CD4-positive, alpha-beta memory T cell (primary cell): ENCODE measurements at places on chromosomes 5 and 9.

DNA sequence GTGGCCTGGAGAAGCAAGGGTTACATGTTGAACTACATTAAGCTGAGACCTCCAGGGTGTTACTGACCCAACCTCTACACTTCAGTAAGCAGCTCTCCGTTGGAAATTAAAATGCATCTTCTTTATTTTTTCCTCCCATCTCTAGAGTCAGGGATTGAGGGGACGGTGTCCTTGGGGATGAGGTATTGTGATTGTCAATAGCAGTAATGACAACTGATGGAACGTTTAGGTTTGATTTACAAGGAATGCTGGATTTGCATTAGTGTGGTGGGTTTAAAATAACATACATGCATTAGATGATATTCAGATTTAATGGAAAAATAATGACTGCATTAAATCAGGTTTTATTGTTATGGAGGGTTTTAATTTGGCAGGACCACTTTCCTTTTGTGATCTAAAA lies 82.9 kb upstream of the NTRK2 start:
- DNase-seq: no peak

DNA sequence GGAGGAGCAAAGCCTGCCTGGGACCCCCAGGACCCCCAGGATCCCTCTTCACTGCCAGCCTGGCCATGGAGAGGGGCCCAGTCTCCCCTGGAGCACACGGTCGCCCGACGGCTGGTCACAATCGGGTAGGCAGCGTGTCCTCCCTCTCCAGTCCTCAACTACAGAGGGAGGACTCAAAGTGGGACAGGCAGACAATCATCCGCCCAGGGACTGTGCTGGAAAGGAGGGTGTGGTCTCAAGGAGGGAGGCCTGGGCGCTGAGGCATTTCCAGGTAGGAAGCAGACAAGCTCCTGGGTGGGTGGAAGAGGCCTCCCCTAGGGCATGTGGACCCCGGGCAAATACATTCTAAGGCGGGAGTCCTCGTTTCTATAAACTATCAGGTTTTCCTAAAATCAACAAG lies 93.2 kb upstream of the ADAMTS2 start:
- no peak for DNase-seq

DNA sequence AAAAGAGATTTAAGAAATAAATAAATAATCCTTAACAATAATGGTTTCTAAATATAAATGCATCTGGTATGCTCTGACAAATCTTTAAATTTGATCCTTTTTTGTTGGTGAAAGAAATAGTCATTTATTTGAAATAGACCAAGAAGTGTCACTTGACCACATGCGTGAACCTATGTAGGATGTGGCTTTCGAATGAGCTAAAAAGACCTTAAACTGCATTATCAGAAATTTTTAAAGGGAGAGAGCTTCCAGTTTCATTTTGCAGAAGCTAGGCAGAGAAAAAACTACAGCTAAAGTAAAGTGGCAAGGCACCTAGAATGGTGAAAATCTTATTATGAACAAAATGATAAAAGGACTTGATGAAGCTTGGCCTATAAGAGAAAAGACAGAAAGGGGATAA lies 309.2 kb upstream of the EFNA5 start:
- DNase-seq: no peak

GRCh38 chr9:3863111-3863528 lies 337.3 kb upstream of the RFX3 start:
- DNase-seq: no peak

- no peak for DNase-seq
Observed at GRCh38 chr9:31023847-31024246, 1360.6 kb upstream of the ACO1 start.

- no peak for DNase-seq
Observed at GRCh38 chr5:102545175-102545574, 46.4 kb upstream of the SLCO6A1 start.

DNA sequence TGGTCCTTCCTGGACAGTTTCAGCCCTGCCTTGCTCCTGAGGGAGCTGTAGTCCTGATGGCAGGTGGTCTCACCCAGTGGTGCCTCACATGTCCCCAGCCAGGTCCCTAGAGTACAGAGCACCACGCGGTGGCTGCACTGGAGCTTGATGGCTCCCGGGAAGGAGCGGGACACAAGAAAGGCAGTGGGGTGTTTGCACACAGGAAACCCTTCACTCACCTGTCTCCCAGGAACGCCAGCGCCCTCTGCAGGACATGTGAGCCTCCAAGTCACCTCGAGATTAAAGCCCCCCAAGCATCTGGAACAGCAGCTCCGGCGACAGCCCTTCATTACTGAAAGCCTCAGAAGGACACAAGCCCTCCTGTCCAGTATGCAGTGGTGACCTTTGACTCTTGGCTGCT lies 19.9 kb upstream of the TMEM250 start:
- peak; percentile 18 for DNase-seq

GRCh38 chr9:132975961-132976360 lies 2.5 kb upstream of the GFI1B start:
- DNase-seq: no peak

DNA sequence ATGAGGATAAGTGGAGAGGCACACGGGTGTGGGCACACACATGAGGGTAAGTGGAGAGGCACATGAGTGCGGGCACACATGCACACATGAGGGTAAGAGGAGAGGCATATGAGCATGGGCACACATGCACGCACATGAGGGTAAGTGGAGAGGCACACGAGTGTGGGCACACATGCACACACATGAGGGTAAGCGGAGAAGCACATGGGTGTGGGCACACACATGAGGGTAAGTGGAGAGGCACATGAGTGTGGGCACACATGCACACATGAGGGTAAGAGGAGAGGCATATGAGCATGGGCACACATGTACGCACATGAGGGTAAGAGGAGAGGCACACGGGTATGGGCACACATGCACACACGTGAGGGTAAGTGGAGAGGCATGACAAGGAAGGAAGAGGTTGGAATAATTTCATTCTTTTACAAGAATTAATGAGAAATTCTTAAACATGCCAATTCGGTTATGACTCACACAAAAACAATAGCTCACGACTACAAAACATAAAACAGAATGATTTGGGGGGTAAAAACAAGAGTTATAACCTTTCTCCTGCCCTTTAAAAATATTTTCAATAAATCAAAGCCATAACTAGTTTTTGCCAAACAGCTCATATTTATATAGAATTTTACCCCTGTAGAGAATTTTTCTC lies 67.5 kb downstream of the APBA1 start:
- DNase-seq: no peak

DNA sequence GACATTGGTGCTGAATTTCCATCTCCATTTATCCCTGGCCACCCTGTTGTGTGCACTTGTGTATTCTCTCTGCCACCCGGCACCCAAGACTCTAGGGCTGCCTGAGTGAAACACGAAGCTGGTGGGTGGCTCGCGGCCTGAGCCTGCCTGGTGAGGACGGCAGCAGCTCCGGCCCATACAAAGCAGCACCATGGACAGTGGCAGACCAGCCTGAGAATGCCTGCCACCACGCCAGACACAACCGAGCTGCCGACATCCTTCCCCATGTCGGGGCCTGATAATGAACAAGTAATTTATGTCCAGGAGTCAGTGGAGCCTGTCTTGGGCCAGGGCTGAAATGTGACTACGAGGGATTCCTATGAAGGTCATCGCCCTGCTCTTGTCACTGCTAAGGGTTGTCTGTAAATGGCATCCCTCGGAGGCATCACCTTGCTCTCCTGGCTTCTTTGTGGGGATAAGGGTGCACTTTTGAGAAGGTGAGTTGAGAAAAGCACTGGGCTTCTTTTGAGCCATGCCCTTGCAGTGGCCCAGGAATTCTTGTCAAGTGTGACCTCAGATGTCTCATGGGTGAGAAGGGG lies 175.7 kb downstream of the MELK start:
- peak; percentile 6 for DNase-seq

DNA sequence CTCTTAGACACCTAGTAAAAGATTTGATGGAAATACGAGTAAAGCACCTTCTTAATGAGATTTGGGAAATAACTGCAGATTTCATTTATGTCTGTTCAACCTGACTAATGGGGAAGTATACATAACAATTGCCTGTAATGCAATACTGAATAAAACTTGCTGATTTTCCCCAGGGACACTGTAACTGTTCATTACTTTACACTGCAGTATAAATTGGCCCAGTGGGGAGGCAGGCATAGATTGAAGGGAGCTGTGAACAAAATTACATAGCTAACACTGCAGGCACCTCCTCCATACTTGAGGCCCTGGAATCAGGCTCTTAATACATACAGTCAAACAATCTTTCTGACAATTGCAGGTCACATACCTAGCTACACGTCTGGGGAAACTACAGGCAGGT lies 216.2 kb downstream of the PTPRD start:
- no peak for DNase-seq

DNA sequence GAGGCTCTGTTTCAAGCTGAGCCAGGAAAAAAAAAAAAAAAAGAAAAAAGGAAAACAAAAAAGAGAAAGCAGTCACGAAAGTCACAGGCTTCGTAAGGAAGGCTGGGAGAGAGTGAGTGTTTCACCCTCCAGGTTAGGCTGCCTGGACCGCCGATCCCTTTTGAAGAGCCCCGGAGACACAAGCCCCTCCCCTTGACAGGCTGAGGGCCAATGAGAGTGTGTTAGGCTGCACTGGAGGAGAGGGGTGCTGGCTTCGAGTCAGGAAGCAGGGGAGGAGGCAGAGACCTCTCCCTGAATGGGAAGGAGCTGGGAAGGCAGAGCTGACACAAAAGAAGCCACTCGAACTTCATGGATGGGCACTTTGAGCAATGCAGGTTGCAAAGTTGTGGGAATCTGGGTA lies at the start of gene NMUR2:
TSS of gene NMUR2 (minus strand) at position 135 of the 400 bp plus-strand sequence. CDS start 166 bp downstream, outside the sequence.
- no peak for DNase-seq

- DNase-seq: no peak
Observed at GRCh38 chr5:150159741-150160179, 4.1 kb upstream of the PDGFRB start.

DNA sequence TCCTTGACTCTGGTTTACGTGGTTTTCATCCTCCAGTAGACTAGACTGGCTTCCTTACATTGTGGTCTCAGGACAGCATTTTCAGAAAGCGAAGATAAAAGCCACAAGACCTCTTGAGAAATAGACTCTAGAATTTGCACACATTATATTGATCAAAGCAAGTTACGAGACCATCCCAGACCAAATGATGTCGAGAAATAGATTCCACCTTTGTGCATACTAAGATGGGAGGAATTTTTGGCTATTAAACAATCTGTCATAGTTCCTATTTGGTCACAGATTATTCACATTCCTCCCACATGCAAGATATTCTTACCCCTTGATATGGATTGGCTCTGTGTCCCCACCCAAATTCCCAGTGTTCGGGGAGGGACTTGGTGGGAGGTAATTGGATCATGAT lies 65.6 kb downstream of the TEX10 start:
- DNase-seq: no peak

DNA sequence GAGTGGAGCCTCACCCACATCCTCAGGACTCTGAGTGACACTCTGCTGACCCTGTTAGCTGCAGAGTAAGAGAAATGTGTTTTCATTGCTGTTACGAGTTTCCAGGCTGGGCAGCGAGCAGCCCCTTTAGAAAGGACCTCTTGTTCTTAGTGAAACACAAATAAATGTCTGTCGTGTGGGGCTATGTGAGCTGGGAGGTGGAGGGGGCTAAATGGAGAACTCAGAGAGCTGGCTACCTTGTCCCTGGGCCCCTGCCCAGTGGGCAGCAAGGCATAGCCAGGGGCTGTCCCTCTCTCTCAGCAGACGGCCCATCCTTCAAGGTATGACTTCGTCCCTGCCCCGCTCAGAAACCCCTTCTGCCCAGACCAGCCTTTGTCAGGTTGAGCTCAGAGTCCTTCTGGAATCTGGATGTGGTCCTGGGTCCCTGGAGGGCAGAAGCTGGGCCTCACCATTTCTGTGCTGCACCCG lies 10.2 kb downstream of the DCANP1 start:
- no peak for DNase-seq

- DNase-seq: no peak
Observed at GRCh38 chr9:95620314-95620713, 103.5 kb upstream of the PTCH1 start.

DNA sequence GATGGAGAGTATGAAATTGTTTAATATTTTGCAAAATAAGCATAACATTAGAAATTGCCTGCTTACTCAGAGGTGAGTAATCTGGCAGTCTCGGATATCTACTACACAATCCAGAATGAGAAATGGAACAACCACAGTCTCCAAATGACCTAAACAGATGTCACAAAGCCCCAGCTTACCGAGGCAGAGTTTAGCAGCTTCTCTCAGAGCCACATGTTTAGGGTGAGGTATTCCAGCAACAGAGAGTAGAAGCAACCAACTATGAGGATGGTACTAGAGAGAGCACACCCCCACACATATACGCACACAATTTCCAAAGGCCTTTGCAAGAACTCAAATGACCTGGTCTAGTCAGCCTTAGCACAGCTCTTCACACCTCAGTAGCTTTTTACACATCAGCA lies 122.7 kb upstream of the LPAR1 start:
- DNase-seq: no peak

- peak; percentile 58 for DNase-seq
Observed at GRCh38 chr9:126228781-126229444, 97.7 kb upstream of the MVB12B start.

DNA sequence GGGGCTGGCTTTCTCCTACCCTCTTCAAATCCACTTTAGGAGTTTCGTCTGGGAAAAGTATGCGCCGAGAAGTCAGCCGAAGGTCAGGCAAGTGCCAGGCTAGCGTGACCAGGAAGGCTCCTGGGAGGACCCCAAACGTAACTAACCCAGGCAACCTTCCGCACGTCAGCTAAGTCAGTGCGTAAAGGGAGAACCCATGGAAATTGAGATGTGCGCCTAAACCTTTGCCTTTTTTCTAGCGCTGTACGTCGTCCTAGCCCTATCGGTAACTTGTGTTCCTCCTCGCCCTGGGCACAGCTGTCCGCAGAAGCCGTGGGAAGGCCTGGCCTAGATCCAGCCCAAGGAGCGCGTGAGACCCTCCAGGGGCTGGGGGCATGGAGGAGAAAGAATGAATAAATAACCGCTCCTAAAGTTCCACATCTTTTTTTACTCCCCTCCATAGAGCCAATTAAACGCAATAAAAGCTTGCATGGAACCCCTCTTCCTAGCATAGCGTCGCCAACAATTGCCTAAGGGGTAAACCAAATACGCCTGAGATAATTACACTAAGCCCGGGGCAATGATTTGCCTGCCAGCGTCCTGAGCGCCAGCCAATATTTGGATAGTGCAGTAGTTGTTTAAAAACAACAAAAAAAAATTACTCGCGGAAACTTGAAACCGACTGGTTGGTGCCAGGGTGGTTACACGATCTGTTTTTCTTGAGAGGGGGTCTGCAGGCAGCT lies 4.0 kb upstream of the FOXB2 start:
- no peak for DNase-seq

- DNase-seq: no peak
Observed at GRCh38 chr5:135891791-135892190, 3.9 kb downstream of the IL9 start.
